Glutamatergic neuron (in vitro differentiated cells): ENCODE measurements at places on chromosomes 6 and 20. TPM values are rescaled to one million over a fixed set of nuclear protein-coding genes. Genes with fewer than 3 reads are reported as not detected.

- H3K36me3 ChIP-seq, result no peaks in the 10 kb centered on the region
- no peaks in the 10 kb centered on the region for H3K27me3 ChIP-seq
- H3K4me3 ChIP-seq, result no peak overlapping the region
- DNase-seq, result no peak
- no peak overlapping the region for H3K27ac ChIP-seq
- peaks cover 3% of the 10 kb centered on the region for H3K4me1 ChIP-seq
Measured at GRCh38 chr6:143692696-143693095, 14.9 kb downstream of the PHACTR2 start.

Gene METTL24
- 1.5 TPM for total RNA-seq

DNA sequence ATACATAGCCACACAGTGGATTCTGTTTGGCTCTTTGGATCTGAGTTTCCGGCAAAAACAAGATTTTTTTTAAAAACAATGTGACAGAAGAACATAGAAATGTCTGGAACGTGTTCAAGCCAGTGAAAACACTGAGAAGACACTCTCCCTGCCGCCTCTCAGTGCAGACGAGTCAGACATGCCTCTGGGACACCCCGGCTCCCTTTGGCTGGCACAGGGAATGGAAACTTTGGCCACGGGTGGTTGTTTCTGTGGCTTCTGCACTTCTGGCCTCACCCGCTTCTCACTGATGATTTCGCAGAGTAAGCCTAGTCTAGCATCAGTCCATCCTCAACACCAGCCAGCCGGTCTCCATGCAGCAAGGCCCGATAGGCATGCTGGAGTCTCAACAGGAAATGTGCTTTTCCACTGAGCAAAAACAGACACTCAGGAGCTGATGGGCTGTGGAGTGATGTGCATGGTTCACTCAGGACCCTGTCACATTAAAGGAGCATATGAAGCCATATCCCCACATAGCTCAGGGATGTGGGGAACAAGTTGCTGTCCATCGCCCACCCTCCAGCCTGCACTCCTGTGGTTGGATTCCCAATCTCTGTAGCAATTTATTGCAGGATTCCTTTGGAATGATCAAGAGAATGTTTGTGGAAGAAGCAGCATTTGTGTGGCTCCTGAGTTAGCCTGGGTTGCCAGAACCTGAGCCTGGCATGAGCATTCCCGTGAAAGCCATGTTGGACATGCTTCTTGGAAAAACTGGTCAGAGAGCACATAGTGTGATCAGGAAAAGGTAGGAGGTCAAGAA lies 262.0 kb upstream of the RIN2 start:
- H3K4me3 ChIP-seq, result no peak overlapping the region
- DNase-seq, result no peak
- no peaks in the 10 kb centered on the region for H3K36me3 ChIP-seq
- H3K27me3 ChIP-seq, result no peaks in the 10 kb centered on the region

DNA sequence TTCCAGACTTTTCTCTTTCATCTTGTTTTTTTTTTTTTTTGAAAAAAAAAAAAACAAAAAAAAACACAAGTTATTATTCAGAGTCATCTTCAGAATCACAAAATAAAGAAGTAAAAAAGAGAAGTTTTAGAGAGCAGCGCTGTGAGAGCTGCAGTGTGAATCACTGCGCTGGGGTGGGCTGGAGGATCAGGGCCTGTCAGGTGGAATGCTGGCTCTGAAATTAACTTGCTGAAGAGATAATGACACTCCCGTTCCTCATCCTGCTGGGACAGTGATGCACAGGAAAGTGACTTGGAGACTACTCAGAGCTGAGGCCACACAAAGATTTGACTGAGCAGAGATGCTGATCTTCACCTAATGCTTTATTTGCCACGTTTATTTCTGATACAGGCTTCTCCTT lies 42.7 kb upstream of the CLDN20 start:
- no peaks in the 10 kb centered on the region for H3K36me3 ChIP-seq
- H3K4me1 ChIP-seq, result peaks cover 25% of the 10 kb centered on the region
- H3K4me3 ChIP-seq, result peak overlapping the region; percentile 19
- no peaks in the 10 kb centered on the region for H3K27me3 ChIP-seq
- no peak overlapping the region for H3K27ac ChIP-seq
- DNase-seq, result no peak

DNA sequence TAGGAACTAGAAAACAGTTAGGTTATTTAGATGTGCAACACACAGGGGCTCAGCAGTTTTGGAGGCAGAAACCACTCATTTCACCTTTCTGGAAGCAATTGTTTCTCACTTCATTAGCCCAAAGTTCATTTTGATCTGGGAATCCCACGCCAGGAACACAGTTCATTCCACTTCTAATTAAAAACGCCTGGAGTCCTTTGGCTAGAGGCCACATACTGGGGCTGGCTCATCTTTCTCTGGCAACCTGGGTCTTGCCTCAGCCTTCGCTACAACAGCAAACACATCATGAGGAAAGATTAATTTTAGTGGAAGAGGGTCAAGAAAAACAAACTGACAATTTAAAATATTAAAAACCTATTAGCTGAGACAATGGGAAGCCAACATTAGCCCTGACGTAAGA lies 69.7 kb downstream of the RFPL4B start:
- H3K4me3 ChIP-seq, result no peak overlapping the region
- no peak for DNase-seq
- no peaks in the 10 kb centered on the region for H3K36me3 ChIP-seq

GRCh38 chr6:163327165-163327880 lies 87.2 kb upstream of the QKI start:
- no peak overlapping the region for H3K4me3 ChIP-seq
- no peak overlapping the region for H3K27ac ChIP-seq
- DNase-seq, result no peak

Gene GRIK2
- total RNA-seq, result 95.5 TPM

DNA sequence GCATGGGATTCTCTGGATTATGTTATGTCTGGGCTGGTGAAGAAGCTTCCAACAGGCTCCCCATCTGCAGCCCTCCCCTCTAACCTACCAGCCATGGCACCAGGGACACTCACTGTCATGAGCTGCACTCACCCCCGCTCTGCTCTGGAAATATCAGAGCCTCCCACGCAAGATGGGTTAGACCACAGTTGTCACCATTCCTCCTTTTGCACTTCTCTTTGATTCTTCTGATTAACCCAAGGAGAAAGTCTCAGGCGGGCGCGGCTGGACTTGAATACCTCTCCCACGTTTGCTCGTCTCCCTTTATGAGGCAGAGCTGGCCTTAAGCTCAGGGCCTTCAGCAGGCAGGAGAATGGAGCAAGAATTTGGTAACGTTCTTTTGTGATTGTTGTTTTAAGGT lies 128.1 kb downstream of the CEBPB start:
- H3K27me3 ChIP-seq, result peaks cover 2% of the 10 kb centered on the region
- no peak for DNase-seq
- H3K4me1 ChIP-seq, result peaks cover 2% of the 10 kb centered on the region
- H3K27ac ChIP-seq, result no peak overlapping the region
- peaks cover 6% of the 10 kb centered on the region for H3K36me3 ChIP-seq
- H3K4me3 ChIP-seq, result no peak overlapping the region

GRCh38 chr6:145532361-145532760 lies 203.0 kb downstream of the EPM2A start:
- no peaks in the 10 kb centered on the region for H3K27me3 ChIP-seq
- no peak overlapping the region for H3K4me3 ChIP-seq
- H3K36me3 ChIP-seq, result no peaks in the 10 kb centered on the region
- H3K4me1 ChIP-seq, result no peaks in the 10 kb centered on the region
- no peak for DNase-seq

Gene RAD21L1
- total RNA-seq, result not detected

GRCh38 chr6:13014504-13015378 lies 298.2 kb downstream of the PHACTR1 start:
- no peak overlapping the region for H3K27ac ChIP-seq
- no peaks in the 10 kb centered on the region for H3K36me3 ChIP-seq
- peak overlapping the region; percentile 82 for H3K4me3 ChIP-seq
- DNase-seq, result peak; percentile 41
- H3K27me3 ChIP-seq, result peaks cover 15% of the 10 kb centered on the region
- no peaks in the 10 kb centered on the region for H3K4me1 ChIP-seq

Gene CCM2L
- 6.3 TPM for total RNA-seq

Gene MAPK13
- total RNA-seq, result 4.2 TPM

Gene NMBR
- total RNA-seq, result not detected

DNA sequence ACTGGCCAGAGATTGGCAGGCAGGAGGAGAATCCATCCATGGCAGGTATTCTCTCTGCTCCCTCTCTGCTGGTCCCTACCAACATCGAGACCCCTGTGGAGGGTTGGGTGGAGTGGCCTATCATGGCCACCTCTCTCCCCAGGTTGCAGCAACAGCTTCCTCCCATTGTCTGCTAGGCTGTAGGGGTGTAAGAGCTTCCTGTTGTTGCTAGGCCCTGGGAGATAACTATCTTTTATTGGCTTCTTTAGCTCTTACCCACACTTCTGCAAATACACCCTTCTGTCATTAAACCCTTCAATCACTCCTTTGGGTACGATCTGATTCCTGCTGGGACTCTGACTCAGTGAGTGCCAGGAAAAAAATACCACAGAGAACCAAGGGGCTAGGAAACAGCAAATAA lies 66.6 kb upstream of the FAM184A start:
- no peak for DNase-seq
- H3K36me3 ChIP-seq, result no peaks in the 10 kb centered on the region

Gene ELOVL2
- 10.6 TPM for total RNA-seq

Gene SLC17A9
- 1.8 TPM for total RNA-seq

GRCh38 chr6:75986935-75987334 lies 85.5 kb downstream of the IMPG1 start:
- no peaks in the 10 kb centered on the region for H3K4me1 ChIP-seq
- H3K27ac ChIP-seq, result no peak overlapping the region
- H3K27me3 ChIP-seq, result peaks cover 2% of the 10 kb centered on the region
- no peak overlapping the region for H3K4me3 ChIP-seq
- DNase-seq, result no peak

Gene EFCAB8
- total RNA-seq, result not detected

DNA sequence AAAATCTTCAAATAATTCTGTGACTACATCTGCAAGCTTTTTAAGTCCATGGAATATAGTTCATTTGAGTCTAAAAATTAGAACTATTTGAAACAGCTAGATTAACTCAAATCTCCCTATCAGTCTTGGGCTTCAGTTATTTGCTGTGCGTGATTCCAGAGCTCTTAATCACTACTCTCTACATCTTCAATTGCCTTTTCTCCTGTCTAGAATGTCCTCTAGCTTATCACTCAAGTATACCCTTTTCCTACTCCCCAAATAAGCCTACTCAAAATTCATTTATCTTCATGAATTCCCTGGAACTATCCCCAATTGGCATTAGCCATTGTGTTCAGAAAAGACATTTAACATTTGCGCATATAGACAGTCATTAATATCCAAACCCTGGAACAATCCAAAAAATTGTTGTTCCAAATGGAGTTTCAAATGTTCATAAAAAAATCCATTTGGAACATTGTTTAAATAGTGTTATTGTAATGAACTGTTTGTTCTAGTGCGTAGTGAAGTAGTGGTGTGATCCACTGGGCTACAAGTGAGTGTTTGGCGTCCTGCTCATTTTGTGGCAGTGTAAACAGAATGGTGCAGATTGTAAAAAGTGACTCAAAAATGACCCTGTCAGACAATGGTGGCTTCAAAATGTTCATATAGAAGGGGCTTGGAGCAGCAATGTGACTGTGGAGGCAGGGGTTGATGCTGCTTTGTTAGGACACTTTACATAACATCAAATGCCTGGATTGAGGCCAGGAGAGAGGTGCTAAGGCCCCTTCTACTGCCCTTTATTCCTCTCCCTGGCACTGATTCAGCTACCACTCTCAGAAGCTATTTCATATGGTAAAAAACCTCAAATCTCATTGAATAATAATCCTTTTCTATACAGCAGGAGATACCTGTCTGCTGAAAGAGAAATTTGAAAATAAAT lies 122.3 kb downstream of the KIF6 start:
- H3K27ac ChIP-seq, result no peak overlapping the region
- H3K36me3 ChIP-seq, result no peaks in the 10 kb centered on the region
- DNase-seq, result no peak

- H3K4me3 ChIP-seq, result peak overlapping the region; percentile 69
- peak overlapping the region; percentile 83 for H3K27ac ChIP-seq
- no peak for DNase-seq
- peaks cover 39% of the 10 kb centered on the region for H3K4me1 ChIP-seq
- no peaks in the 10 kb centered on the region for H3K36me3 ChIP-seq
Measured at GRCh38 chr6:157223021-157223430, 100.3 kb downstream of the TMEM242 start.

DNA sequence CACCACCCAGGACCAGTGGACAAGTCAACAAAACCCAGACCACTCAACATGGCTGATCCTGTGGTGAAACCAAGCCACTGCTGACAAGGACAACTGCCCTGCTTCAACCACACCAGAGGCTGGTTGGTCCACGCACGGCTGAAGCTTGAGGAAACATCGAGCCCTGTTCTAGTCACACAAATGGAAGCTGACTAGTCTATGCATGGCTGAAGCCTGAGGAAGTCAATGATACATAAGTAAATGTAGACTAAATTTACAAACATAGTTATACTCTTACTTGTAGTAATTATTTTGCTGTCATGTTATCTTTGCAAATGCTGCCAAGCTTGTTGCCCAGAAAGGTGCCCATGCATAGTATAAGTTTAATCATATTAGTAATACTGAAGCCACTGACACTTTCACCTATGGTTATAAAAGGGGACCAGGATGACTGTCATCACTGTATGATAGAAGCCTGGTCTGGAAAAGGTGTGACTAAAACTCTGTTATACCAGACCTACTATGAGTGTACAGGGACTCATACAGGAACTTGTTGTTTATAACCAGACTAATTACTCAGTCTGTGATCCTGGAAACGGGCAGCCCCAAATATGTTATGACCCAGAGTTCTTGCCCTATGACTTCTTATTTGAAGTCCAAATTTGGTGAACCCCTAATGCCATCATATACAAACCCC lies 5.6 kb downstream of the IL22RA2 start:
- no peaks in the 10 kb centered on the region for H3K4me1 ChIP-seq
- no peak overlapping the region for H3K27ac ChIP-seq
- no peak overlapping the region for H3K4me3 ChIP-seq

DNA sequence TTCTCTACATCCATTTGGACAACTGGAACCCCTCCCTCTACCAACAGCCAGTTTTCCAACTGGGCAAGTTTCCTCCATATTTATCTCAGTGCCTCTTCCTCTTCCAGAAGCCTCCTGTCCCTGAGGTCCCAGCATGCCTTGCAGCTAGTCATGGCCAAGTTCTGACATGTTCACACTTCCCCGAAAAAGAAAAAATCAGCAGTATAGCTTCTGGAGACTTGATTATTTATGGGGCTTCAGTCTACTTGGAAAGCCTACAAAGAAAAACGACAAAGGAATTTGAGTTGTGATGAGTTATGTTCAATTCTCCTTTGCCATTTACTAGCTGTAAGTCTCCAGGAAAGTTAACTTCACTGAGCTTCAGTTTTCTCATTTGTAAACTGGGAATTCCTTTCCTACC lies 406.5 kb downstream of the MAFB start:
- H3K36me3 ChIP-seq, result no peaks in the 10 kb centered on the region
- no peak overlapping the region for H3K27ac ChIP-seq
- no peaks in the 10 kb centered on the region for H3K4me1 ChIP-seq
- no peaks in the 10 kb centered on the region for H3K27me3 ChIP-seq
